Panc1 (cell line): ENCODE measurements at places on chromosomes 6 and 20. TPM values are rescaled to one million over a fixed set of nuclear protein-coding genes. Genes with fewer than 3 reads are reported as not detected.

The ULBP2 gene
- total RNA-seq, result 0.69 TPM

The PSMG4 gene
- total RNA-seq, result 27.0 TPM

The RRBP1 gene
- 152 TPM for total RNA-seq

The ARG1 gene
- total RNA-seq, result not detected

The FGD2 gene
- total RNA-seq, result 0.10 TPM

The DPPA5 gene
- total RNA-seq, result not detected

The UNC93A gene
- not detected for total RNA-seq

The OR2B6 gene
- 0.26 TPM for total RNA-seq

GRCh38 chr20:51258582-51259165, 235.8 kb upstream of the KCNG1 start:
- no peak for DNase-seq

DNA sequence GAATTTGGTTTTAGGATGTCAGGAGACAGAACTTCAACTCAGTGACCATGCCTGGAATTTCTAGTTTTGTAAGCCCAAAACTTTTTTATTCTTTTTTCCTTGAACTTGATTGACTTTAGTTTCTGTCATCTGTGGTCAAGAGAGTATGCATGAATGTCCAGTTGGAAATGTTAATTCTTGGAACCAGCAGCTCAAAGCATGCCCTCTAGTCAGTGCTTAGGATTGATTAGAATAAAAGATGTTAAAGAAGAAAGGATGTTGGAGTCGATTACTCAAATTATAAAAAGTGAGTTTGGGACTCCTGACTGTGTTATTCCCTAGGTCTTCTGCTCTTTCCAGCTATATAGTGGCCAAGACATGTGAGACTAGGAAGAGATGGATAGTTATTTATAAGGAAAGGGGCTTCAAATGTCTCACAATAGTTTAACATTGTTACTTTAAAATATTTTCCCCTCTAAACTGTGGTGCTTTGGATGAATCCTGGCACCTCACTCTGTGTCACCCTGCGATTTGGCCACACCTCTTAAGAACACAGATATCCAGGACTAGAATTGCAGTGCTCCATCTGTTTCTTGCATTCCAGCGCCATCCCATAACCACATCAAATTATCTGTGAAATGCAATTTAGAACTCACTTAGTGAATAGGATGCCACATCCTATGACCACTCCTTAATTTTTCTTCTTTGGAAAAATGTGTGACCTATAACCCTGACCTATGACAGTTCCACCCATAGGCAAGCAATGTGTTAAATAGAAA, 298.5 kb downstream of the EYA4 start:
- DNase-seq, result no peak

GRCh38 chr6:43286980-43287716, 10.9 kb upstream of the SLC22A7 start:
- DNase-seq, result no peak

- DNase-seq, result no peak
Observed at GRCh38 chr6:119340796-119341487, 8.6 kb downstream of the MAN1A1 start.

DNA sequence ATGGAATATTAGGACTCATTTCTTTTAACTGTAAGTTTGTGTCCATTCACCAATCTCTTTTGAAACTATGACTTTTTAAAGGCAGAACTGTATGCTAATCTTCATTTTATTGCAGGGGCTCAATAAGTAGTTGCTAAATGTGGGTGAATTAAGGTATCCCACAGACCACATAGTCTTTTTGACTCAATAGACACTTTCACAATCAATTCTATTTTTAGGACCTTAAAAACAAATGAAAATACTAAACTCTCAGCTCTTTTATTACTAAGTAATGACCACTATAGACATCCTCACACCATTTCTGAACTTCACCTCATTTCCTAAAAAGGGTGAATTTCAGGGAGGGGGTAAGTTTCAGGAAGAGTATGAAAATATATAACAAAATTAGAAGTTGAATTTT, 106.8 kb upstream of the BEND6 start:
- DNase-seq, result no peak

DNA sequence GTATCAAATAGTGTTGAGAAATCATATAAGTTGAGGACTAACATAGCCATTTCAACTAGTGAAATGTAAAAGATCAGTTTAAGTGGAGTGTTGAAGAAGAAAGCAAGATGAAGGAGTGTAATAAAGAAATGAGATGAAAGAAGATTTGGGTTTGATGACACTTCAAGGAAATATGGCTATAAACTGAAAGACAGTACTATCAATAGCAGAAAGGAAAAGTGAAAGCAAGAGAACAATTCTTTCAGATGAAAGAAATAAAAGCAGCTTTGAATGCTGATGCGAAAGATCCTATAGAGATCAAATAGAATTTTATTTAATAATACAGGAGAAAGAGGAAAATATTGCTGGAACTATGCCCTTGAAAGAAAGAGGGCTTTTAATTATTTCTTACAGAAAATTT, 92.8 kb upstream of the PRSS16 start:
- no peak for DNase-seq

DNA sequence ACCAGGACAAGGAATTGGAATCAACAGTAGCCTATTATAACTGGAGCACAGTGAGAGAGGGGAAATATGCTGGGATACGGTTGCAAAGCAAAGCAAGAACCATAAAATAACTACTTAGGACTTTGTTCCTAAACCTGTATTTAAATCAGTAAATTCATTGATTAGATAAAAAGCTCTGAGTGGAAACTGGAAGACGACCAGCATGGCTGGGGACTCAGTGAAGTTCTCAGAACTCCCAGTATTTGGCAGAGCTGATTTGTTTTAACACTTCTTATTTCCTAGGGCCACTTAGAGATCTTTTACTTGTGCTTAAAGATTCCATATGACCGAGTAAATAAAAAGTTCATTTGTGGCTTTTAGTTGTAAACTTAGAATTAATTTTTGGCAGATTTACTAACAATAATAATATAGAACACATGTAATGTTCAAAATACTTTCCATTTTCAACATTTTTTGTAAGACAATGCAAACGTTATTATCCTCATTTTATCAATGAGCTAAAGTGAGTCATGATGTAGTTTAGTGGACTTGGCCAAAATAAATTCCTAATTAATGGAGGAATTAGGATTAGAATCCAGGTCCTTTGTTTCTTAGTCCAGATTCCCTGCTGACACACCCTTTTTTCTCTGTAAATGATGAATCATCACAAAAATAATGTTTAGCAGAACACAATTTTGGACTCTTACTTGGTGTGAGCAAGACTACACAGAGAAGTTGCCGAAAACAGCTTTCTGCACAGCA, 392.9 kb downstream of the GJA1 start:
- no peak for DNase-seq

GRCh38 chr20:34536798-34537394, 20.7 kb downstream of the DYNLRB1 start:
- no peak for DNase-seq

DNA sequence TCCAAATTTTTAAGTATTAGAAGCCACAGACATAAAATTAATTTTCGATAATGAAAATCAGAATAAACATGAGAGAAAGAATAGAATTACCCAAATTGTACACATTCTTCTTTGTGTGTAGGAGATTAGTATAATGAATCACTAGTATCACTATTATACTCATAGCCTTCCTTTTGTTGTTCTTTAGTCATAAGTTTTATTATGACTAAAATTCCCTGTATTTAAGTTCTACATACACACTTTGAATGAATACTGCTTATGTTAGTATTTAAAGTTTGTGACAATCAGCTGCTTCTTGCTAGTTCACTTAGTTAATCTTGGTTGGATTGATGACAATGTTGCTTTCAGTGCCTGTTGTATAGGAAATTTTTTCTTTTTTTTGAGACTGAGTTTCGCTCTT, 72.7 kb downstream of the CCDC170 start:
- no peak for DNase-seq

DNA sequence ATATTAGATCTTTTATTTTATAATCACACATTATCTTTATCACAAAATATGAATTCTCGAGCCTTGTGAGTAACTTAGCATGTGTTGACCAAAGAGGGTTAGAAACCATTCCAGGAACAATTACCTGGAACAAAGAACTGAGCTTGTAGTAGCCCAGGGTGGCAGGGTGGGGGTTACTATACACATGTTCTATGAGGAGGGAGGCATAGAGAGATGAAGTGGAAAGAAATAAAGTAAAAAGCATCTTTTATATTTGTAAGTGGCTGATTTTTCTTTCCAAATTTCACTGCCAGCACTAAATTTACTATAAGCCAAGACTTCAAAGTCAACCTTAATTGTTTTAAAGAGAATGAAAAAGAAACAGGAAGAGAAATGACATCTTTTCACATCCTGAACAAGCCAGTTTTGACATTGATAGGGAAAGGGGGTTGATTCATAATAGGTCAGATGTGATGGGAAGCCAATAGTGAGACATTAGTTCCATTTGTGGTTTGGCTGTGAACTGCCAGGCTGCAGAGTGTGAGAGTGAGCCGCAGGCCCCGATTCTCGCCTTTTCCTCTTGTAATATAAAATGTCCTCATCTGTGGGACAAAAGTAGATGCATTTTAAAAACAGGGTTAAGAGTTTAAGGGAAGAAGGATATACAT, 52.7 kb upstream of the MYB start:
- no peak for DNase-seq

DNA sequence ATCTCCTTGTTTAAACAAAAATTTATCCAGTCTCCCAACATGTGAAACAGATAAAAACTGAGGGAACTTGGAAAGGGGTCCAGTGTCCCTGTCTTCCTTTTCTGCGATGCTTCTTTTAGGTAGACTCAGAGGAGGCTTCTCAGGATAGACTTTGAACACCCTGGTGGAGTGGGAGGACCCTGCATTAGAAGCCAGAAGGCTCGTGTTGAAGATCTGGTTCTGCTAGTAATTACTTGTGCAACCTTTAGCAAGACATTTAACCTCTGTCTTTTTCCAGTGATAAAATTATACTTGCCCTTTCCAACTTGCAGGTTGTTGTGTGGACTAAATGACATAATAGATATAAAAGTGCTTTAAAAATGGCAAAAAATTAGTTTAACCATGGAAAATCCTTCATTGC, 67.1 kb upstream of the PREP start:
- DNase-seq, result no peak

DNA sequence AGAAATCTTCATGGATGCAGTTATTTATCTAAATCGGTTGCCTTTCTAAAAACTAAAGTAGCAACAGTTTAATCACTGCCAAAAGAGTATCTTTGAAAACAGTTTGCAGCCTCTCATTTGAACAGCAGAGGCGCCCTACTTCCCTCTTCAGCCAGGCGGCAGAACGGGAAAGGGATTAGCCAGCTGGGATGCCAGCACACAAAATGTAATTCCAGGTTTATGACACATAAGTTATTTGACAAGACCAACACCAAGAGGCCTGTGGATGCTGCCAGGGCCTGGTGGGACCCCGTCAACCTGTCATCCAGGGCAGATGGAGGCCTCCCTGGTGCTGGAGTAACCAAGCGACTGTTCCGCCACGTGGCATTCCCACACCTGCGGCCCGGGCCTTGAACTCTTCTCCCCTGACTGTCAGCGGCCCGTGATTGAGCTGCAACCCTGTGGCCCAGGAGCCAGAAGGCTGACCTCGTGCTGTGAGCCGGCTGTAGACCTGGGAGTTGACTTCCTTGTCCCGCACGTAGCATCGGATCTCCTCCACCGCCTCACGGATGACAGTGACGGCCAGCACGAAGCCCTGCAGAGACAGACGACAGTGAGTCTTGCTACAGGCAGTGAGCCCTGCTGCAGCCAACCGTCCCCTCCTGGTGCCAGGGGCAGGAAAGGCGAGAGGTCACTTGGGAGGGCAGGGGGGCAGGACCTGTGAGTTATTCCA, 55.5 kb downstream of the ATP9A start:
- no peak for DNase-seq
